ENCODE measurements at places on chromosomes 1 and 21.

DNA sequence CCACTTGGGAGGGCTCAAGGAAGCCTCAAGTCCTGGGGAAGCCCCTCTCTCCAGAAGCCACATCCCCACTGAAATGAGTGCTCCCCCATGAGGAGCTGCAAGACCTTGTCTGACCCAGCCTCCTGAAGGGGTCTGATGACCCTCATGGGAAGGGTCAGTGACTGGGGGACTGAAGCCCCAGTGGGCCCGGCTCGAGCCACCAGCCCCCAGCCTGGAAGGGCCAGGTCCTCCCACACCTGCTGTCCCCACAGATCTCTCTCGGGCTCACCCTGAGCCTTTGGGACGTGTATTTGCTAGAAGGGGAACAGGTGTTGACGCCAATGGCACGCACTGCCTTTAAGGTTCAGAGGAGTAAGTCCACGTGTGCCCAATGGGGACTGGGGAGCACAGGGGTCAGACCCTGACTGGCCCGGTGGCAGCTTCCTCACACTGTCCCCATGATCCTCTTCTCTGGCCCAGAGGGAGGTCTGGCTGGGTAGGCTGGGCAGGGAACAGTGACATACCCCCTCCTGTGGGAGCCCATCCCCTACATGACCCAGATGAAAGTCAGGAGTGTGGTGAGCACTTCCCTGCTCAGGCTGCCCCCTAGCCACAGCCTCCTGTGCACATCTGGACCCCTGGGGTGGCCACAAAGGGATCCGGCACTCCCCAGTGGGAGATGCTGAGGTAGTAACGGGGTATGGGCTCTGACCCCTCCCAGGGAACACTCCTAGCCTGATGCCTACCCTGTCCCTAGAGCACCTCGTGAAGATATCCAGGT lies 12.4 kb upstream of the SRARP start:
- DNase-seq, result no peak

- DNase-seq, result no peak
Observed at GRCh38 chr1:232883992-232884661, 66.3 kb upstream of the NTPCR start.

GRCh38 chr1:36323636-36324352 lies at the start of gene EVA1B:
EVA1B (minus strand) TSS chr1:36323645; CDS start chr1:36323037, 608 bp downstream.
- no peak for DNase-seq

- no peak for DNase-seq
Observed at GRCh38 chr1:3135744-3136455, 66.9 kb downstream of the PRDM16 start.

- DNase-seq, result no peak
Observed at GRCh38 chr1:198825254-198825653, 186.4 kb downstream of the PTPRC start.

- DNase-seq, result no peak
Observed at GRCh38 chr1:94539496-94539895, 2.1 kb downstream of the F3 start.

DNA sequence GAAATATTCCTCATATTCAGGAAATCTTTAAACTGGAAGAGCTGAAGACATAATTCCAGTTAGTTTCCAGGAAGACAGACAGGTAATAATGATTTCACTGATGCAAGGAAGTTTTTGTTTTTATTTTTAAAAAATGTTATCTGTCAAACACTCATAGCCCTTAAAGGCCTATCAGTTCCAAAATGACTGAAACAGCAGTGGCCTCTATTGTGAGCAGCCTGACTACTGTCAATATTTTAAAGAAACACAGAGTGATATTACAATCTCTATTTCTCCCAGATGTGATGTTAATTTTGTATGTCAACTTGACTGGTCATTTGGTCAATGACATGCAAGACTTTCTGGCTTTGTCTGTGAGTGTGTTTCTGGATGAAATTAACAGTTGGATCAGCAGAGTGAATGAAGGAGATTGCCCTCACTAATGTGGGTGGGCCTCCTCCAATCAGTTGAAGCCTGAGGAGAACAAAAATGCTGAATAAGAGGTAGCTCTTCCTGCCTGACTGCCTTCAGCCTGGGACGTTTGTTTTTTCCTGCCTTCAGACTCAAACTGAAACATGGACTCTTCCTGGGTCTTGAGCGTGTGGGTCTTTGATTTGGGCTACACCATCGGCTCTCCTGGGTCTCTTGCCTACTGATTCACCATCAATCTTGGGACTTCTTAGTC lies 31.3 kb upstream of the SLC30A10 start:
- no peak for DNase-seq

DNA sequence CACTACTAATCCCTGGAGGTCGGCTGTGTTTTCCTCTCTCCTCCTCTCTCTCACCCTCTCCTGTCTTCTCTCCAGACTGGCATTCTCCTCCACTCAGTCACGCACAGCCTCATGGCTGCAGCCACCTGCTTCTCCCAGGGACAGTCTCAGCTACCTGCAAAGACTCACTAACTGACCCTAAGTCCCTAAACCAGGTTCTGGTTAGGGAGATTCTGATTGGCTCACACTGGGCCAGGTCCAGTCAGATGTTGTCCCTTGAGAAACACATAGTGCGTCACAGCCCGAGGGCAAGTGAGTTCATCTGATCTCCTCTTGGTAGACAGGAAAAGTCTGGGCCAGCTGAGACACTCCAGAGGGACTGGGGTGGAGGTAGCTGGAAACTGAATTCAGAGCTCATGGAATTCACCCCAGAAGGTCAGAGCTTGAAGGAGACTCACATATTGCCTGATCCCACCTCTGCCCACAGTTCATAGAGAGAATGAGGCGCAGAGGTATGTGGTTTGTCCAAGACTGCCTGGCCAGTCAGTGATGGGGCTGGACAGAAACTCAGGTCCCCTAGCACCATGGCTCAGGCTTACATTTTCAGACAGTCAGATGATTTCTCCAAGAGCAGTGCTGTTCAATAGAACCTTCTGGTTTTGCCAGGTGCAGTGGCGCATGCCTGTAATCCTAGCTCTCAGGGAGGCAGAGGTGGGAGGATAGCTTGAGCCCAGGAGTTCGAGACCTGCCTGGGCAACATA lies 40.4 kb upstream of the RPL11 start:
- DNase-seq, result no peak

DNA sequence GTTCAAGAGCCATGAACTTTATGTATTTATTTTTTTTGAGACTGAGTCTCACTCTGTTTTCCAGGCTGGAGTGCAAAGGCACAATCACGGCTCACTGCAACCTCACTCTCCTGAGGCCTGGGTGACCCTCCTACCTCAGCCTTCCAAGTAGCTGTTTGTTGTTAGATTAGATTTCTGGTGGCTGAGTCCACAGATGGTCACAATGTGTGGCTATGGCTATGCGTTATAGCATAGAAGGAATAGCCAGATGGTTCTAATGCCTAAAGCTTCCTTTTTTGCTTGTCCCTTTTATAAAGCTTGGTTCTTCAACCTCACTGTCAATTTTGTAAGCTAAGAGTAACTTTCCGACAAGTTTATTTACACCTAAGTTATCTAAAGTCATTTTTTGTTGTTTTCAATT lies 62.3 kb upstream of the FMN2 start:
- no peak for DNase-seq

- DNase-seq, result no peak
Observed at GRCh38 chr1:188988589-188988988, 1489.1 kb downstream of the BRINP3 start.

DNA sequence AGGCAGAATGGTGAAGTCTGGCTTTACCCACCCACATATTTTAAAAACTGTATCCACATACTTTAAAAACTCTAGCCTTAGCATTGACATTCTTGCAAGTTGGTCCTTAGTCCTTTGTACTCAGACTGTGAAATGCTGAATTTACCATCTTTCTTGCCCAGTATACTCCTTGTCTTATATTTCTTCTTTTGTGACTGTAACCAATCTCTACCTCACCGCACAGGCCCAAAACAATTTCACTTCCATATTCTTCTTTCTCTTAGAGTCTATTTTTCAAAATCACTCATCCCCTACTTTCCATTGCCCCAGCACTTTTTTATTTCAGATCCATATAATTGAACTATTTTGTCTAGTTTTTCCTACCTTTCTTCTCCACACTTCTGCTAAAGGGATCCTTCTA lies 892.4 kb upstream of the B3GALT2 start:
- no peak for DNase-seq

GRCh38 chr1:93738075-93738622 lies 56.5 kb upstream of the BCAR3 start:
- no peak for DNase-seq

- DNase-seq, result no peak
Observed at GRCh38 chr1:24125456-24125855, 13.5 kb upstream of the MYOM3 start.

- no peak for DNase-seq
Observed at GRCh38 chr1:28378906-28379305, 9.4 kb downstream of the PHACTR4 start.

GRCh38 chr21:44932408-44933181 lies 7.2 kb upstream of the SLX9 start:
- DNase-seq, result peak; percentile 52

GRCh38 chr21:23853796-23854379 lies 1753.4 kb downstream of the MRPL39 start:
- no peak for DNase-seq

DNA sequence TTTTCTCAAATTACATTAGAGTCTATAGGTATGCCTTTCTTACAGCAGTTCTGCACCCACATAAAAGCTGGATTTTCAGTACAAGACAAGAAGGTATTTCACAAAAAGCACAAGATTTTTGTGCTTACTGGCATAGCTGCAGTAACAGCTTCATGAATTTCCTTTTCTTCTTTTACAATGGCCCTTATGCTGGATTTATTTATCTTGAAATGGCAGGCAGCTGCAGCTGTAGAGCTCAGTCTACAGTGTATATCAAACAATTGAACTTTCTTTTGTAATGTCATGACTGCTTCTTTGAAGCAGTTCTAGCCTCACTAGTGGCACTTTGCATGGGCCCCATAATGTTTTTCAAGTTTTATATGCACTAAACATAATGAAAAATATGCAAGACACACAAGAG lies 510.2 kb downstream of the KCNT2 start:
- no peak for DNase-seq

- no peak for DNase-seq
Observed at GRCh38 chr1:34825455-34826091, 32.8 kb downstream of the GJA4 start.

GRCh38 chr1:182126272-182126800 lies 64.8 kb upstream of the ZNF648 start:
- DNase-seq, result no peak

DNA sequence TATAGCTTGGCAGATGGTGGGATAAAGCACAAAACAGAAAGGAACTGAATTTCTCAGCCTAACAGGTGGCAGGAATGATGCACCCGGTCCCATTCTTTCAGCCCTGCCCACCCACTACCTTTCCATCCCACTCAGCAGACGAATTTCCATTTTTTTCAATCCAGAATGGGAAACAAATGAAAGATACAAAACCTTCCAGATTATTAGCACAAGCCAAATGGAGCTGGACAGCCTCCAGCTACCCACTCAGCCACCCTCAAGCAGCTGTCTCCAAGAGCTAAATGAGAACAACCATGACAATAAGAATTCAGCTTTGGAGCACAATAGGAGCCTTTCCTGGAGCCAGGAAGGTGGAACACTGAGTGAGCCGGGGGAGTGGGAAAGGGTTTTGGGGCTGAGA lies 96.3 kb upstream of the ST6GALNAC5 start:
- no peak for DNase-seq

GRCh38 chr1:169604781-169605560 lies 18.7 kb upstream of the F5 start:
- peak; percentile 12 for DNase-seq

GRCh38 chr1:187396929-187397796 lies 568.4 kb downstream of the PLA2G4A start:
- no peak for DNase-seq

GRCh38 chr1:8671306-8671917 lies 146.0 kb downstream of the RERE start:
- no peak for DNase-seq

- DNase-seq, result no peak
Observed at GRCh38 chr1:236471653-236472052, 52.1 kb upstream of the LGALS8 start.

- no peak for DNase-seq
Observed at GRCh38 chr1:59350521-59350920, 53.6 kb downstream of the FGGY start.
